ENCODE measurements at places on chromosomes 7 and 10.

DNA sequence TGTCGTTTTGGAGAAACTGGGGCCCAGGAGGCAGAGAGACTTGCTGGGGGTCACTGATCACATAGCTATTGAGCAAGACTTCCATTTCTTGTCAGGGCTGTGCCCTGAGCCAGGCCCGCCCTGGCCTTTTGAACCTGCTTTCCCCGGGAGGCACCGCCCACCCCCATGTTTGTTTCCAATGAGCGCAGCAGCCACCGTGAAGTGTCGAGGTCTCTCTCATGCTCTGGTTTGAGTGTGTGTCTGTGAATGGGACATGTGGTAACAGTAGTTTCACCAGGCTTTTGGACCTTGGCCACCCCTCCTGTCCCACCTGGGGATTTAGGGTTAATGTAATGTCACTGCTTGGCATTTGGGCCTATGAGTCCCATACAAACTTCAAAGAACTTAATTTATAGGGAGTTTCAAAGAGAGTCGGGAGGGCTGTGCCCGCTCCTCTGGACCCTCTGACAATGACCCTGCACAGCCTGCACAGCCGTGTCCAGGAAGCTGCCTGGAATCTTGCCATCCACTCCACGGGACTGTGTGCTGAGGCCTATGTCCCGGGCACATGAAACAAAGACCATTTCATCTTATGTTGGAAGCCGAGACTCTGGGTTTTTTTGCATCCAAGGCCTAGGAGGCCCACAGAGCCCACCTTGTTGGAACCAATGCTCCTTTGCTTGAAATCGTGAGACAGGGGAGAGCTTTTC lies 6.3 kb downstream of the PRF1 start:
- DNase-seq = no peak

DNA sequence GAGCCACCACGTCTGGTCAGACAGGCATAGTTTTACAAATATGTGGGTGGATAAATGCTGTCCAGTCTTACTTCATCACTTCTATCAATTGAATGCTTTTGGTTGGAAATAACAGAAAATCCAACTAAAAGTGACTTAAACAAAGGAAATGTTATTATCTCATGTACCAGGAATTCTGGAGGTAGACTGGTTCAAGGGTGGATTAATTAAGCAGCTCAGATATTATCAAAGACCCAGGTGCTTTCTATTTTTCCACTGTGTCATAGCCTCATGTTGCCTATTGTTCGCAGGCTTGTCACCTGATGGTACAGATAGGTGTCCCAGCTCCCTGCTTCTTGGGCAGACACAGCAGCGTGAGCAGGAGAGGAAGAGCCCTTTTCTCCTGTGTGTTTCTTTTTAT lies 156.1 kb upstream of the CTBP2 start:
- no peak for DNase-seq

DNA sequence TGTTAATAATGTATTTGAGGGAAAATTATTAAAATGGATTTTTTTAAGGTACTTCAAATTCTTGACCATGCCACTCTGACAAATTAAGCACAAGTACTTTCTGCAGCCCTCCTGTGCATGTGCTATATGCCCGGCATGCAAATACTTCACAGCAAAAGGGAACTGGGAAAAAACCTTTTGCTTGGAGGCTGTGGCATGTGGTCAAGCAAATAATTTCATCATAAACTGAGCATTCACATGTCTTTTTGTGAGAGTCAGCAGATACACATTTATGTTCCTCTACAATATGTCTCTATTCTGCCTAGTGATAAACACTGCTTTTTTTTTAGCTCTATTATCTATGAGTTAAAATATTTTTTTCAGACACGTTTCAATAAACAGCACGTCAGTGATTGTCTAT lies 53.7 kb upstream of the SEMA3A start:
- DNase-seq = no peak

DNA sequence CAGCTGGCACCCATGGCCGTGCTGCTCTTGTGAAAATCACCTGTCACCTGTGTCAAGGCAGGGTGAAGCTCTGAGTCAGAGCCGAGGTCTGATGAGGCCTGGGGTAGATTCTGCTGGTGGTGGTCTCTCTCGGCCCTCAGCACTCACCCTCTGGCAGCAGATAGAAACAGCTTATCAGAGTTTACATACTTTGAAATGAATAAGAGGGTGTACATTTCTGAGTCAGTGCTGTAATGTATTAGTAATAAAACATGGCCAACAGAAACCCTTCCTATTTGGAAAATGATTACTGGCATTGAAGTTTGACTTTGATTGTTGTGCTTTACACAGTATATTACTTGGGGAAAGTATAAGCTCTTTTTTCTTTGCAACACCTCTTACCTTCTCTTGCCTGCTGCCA lies 228.8 kb downstream of the SNX10 start:
- no peak for DNase-seq

DNA sequence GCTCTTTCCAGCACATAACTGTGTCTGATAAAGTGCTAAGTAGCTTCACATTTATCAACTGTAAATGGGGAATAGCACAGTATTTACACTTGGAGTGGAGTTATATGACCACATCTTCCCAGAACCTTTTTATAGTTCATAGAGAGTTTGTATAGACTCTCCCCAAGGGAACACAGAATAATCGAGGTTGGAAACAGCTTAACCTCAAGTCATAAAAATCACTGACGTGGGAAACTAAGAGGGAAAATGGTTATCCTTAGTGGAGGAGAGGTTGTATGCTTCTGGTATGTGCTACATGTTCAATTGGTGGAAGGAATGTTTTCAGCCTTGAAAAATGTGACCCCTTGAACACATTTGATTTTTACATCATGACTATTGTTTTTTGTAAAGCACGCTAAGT lies 167.9 kb upstream of the KIAA1217 start:
- no peak for DNase-seq
